Kidney epithelial cell (primary cell): ENCODE measurements at places on chromosomes 12 and 14. TPM values are rescaled to one million over a fixed set of nuclear protein-coding genes. Genes with fewer than 3 reads are reported as not detected.

Gene GPATCH2L
- 76.7 and 83.3 TPM in 2 replicates for total RNA-seq

Gene TMEM119
- total RNA-seq: not detected in 2 replicates

Gene CACNA1C
- total RNA-seq: 0.55 and 1.3 TPM in 2 replicates

Gene INSM2
- total RNA-seq: not detected in 2 replicates
